T-helper 17 cell (primary cell): ENCODE measurements at places on chromosomes 2 and 18.

- no peaks in the 10 kb centered on the region for H3K36me3 ChIP-seq
- H3K4me3 ChIP-seq, result no peak overlapping the region
- no peak overlapping the region for H3K27ac ChIP-seq
- peaks cover 11% of the 10 kb centered on the region for H3K4me1 ChIP-seq
Measured at GRCh38 chr2:203928849-203929248, 7.7 kb upstream of the ICOS start.

GRCh38 chr2:159728629-159729028 is 16.3 kb downstream of the MARCHF7 start:
- peaks cover 10% of the 10 kb centered on the region for H3K36me3 ChIP-seq
- no peak overlapping the region for H3K4me3 ChIP-seq
- H3K27me3 ChIP-seq, result no peaks in the 10 kb centered on the region
- DNase-seq, result no peak
- peak overlapping the region; percentile 9 for H3K27ac ChIP-seq
- H3K4me1 ChIP-seq, result peaks cover 28% of the 10 kb centered on the region

DNA sequence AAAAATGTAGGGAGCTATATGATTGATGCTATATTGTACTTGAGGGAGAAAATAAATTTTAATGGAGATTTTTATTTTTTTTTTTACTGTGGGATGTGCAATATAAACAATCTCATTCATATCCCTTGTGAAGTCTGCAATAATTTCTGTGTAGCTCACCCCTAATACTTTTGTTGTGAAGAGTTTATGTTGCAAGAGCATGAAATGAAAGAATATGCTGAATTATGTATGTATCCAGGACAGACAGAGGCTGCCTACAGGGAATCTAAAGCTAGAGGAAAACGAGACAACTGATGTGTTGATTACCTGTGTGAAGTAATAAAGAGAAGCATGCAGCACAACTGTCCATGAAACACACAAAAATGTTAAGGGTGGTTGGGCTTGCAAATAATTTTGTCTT is 643.3 kb downstream of the DCDC2C start:
- no peaks in the 10 kb centered on the region for H3K4me1 ChIP-seq
- H3K27ac ChIP-seq, result no peak overlapping the region
- H3K4me3 ChIP-seq, result no peak overlapping the region
- no peaks in the 10 kb centered on the region for H3K36me3 ChIP-seq
- no peaks in the 10 kb centered on the region for H3K27me3 ChIP-seq
- no peak for DNase-seq

DNA sequence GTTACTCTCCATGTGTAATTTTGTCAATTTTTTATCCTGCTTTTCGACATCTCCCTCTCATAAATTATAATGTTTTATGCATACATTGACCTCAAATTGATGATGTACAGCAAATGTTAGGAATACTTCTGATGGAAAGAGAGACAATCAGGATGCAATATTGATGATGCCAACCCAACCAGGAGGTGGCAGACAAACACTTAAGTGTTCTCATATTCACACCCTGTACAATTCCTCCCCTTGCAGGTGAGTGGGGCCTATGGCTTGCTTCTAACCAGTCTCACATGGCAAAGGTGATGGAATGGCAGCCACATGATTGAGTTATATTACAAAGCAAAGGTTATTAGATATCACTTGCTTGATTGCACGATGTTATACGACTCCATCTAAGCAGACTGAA is 594.3 kb upstream of the REG3G start:
- no peak for DNase-seq
- H3K27ac ChIP-seq, result no peak overlapping the region
- H3K36me3 ChIP-seq, result no peaks in the 10 kb centered on the region

DNA sequence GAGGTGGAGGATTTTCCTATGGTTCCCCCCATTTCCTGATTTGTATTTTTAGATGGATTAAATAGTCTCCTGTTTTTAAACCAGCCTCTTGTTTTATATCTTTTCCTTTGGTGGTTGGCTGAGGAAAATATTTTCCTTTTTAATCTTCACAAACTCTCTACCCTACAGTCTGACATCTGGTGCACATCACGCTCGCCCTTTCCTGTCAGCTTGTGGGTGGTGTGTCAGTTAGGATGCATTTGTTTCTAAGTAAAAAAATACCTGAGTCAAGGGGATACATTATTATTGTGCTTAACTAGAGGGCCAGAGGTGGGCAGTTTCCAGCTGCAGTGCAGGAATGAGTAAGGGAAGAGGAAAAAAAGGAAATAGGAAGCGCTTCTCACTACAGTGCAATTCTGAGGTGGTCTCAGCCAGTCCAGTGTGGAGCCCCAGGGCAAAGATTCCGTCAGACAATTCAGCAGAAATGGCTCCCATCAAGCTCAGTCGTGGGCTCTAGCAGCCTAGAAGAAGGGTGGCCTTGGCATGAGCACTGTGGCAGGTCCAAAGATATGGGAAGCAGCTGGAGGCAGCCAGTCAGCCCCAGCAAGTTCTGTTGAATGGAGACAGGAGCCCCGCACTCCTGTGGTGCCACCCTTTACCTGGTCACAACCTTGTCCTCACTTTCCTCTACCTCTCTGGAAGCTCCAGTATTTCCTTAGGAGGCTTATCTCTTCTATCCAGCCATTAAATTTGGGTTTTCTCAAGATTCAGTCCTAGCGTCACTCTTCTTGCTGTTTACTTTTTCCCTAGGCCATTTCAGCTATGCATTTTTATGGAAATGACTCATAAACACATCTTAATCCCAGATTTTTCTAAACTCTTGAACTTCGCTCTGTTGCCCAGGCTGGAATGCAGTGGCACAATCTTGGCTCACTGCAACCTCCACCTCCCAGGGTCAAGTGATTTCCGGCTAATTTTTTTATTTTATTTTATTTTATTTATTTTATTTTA is 18.5 kb downstream of the SFTPB start:
- H3K4me1 ChIP-seq, result peaks cover 3% of the 10 kb centered on the region
- H3K27ac ChIP-seq, result peak overlapping the region; percentile 14
- no peaks in the 10 kb centered on the region for H3K27me3 ChIP-seq
- H3K4me3 ChIP-seq, result no peak overlapping the region
- peaks cover 12% of the 10 kb centered on the region for H3K36me3 ChIP-seq
- no peak for DNase-seq

- no peak overlapping the region for H3K4me3 ChIP-seq
- H3K27ac ChIP-seq, result no peak overlapping the region
- H3K27me3 ChIP-seq, result no peaks in the 10 kb centered on the region
- no peaks in the 10 kb centered on the region for H3K36me3 ChIP-seq
- H3K4me1 ChIP-seq, result no peaks in the 10 kb centered on the region
Measured at GRCh38 chr18:4416976-4417375, 38.1 kb downstream of the DLGAP1 start.

DNA sequence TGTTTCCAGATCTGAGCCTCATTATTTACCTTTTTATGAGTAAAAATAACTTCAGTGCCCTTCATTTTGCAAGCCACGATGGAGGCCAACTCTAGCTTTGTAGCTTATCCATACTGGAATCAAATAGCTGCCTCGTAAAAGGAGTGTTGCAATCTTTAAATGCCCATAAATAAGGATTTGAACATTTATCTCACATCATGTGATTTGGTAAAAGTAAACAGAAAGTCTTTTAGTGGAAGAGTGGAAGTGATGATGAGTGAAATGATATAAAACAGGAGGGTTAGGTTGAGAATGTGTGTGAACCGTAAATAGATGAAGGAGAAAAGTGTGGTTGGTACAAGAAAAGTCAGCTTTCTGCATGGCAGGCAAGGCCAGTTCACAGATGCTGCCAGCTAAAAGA is 348.9 kb downstream of the OSR1 start:
- no peaks in the 10 kb centered on the region for H3K36me3 ChIP-seq
- no peaks in the 10 kb centered on the region for H3K4me1 ChIP-seq
- DNase-seq, result no peak
- no peak overlapping the region for H3K4me3 ChIP-seq

DNA sequence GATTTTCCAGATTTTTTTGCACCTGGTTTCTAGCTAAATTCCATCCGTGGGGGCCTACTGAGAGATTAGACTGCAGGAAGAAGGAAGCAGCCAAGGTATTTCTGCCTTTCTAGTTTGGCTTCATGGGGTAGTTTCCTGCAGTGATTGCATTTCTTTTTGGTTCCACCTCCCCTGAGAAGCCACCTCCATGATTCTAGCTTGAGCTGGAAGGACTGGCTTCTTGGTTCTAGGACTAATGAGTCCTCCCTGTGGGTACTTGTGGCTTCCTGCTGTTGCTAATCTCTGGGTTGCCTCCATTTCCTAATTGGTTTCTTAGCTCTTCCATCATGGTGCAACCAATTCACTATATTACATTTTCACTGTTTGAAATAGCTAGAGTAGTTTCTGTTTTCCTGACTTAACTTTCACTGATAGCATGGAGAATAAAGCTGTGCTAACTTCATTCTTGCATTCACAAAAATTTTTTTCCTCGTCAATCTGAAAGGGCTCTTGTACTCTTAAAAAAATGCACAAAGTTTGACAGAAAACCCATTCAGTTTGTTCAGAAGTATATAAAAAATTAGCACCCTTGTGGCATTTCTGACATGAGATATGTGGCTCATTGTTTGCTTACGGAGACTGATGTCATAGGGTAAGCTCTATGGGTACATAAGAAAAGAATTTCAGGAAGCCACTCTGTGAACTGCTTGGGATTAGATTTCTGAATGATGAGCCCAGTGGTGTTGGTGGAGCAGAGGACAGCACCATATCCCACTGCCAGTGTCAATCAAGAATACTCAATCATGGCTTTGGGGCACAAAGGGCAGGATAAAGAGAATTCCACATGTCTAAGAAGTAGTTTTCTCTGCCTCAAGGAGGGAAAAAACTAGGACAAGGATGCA is 242.8 kb upstream of the RBMS1 start:
- peaks cover 2% of the 10 kb centered on the region for H3K36me3 ChIP-seq
- no peaks in the 10 kb centered on the region for H3K4me1 ChIP-seq
- DNase-seq, result no peak
- no peak overlapping the region for H3K27ac ChIP-seq

DNA sequence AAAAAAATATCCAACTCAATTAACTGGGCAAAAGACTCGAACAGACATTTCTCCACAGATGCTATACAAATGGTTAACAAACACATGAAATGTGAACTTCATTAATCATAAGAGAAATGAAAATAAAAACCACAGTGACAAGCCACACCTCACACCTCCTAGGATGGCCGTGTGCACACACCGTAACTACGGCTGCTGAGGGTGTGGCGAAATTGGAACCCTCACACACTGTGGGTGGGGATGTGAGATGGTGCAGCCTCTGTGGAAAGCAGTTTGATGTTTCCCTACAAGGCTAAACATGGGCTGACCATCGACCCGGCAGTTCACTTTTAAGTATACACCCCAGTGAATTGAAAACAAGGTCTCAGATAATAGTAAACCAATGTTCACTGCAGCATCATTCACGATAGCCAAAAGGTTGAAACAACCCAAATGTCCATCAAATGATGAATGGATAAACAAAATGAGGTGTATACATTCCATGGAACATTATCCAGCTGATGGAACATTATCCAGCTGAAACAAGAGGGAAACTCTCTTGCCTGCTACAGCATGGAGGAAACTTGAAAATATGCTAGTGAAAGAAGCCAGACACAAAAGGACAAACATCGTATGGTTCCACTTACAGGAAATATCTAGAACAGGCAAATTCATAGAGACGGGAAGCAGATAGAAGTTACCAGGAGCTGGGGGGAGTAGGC is 32.2 kb downstream of the ZAP70 start:
- no peaks in the 10 kb centered on the region for H3K36me3 ChIP-seq
- no peak for DNase-seq
- H3K4me1 ChIP-seq, result peaks cover 53% of the 10 kb centered on the region
- peak overlapping the region; percentile 74 for H3K4me3 ChIP-seq
- peak overlapping the region; percentile 78 for H3K27ac ChIP-seq
- no peaks in the 10 kb centered on the region for H3K27me3 ChIP-seq

DNA sequence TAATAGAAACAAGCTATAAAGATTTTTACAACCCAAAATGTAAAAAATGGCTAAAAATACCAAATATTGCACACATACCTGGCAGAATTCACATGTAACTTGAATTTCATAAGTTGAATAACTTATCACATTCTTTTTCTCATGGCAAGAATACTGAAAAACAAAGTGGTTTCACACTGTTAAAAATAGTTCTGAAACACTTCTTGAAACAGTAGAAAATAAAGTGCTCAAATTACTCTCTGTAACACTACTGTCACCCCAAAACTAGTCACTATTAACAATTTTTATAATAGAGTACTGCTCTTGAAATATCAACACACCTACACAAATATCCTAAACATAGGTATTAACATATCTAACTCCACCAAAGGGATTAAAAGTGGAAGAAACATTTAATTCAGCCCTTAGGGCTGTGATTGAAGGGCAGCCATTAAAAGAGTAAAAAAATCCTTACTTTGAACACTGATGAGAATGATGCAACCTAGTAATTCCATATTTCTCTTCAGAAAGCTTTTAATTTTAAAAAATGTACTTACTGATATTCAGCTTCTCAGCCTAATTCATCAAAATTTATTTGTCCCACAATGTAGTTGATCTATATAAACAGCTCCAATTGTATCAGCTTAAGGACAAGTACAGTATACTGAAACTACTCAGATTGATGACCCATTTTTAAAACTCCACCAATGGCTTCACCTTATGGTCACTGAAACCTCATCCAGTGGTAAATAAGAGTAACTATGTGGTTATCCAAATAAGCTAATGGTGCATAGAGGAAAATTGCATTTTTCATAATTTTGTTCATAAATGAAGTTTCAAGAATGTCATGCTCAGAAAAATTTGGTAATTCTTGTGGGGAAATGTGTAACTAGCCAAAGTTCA is 31.4 kb downstream of the ATF2 start:
- H3K27me3 ChIP-seq, result no peaks in the 10 kb centered on the region
- H3K4me1 ChIP-seq, result peaks cover 23% of the 10 kb centered on the region
- no peak for DNase-seq
- H3K27ac ChIP-seq, result no peak overlapping the region
- H3K4me3 ChIP-seq, result no peak overlapping the region
- peaks cover 5% of the 10 kb centered on the region for H3K36me3 ChIP-seq

DNA sequence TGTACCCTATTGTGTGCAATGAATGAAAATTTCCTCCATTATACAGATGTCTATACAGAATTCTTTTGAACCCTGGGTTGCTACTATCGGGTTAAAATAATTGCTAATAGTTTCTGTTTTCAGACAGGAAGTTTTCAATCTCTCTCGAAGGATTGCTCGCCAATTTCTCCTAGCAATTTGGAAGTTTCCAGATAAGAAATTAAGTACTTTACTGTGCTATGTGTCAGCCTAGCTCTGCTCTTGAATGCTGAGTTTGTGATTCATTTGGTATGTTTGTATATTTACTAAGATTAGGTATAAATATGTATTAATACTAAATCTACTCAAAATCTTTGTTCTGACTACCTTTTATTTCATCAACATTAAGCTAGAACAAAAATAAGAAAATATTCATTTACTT is 74.6 kb upstream of the ARL5A start:
- no peaks in the 10 kb centered on the region for H3K36me3 ChIP-seq
- H3K4me3 ChIP-seq, result no peak overlapping the region
- no peak for DNase-seq
- H3K27ac ChIP-seq, result no peak overlapping the region

DNA sequence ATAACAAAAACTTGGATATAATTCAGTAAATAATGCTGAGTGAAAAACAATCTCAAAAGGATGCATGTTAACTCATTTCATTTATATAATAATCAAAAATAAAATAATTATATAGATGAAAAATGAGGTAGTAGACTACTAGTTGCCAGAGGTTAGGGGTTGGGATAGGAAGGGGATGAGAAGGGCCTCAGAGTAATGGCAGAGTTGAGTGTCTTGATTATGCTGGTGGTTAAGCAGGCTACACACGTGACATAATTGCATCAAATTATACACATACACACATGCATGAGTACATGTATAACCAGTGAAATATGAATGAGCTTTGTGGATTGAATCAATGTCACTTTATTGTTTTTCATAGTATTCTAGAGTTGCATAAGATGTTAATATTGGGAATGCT is 201.0 kb downstream of the RIT2 start:
- H3K4me3 ChIP-seq, result no peak overlapping the region
- H3K27me3 ChIP-seq, result no peaks in the 10 kb centered on the region
- no peaks in the 10 kb centered on the region for H3K4me1 ChIP-seq
- H3K36me3 ChIP-seq, result no peaks in the 10 kb centered on the region
- no peak for DNase-seq
